Activated T-cell treated with anti-CD3 and anti-CD28 coated beads, Interleukin-2, amount 50 U/mL, for 48 hours (primary cell): ENCODE measurements at places on chromosomes 11 and 22.
A peak's percentile ranks its signal among the peaks of the same experiment; 100 is the strongest.

GRCh38 chr11:20618083-20618482 lies 18.7 kb downstream of the SLC6A5 start:
- DNase-seq = no peak

GRCh38 chr22:41000941-41001721 lies 50.0 kb downstream of the RBX1 start:
- DNase-seq = no peak

DNA sequence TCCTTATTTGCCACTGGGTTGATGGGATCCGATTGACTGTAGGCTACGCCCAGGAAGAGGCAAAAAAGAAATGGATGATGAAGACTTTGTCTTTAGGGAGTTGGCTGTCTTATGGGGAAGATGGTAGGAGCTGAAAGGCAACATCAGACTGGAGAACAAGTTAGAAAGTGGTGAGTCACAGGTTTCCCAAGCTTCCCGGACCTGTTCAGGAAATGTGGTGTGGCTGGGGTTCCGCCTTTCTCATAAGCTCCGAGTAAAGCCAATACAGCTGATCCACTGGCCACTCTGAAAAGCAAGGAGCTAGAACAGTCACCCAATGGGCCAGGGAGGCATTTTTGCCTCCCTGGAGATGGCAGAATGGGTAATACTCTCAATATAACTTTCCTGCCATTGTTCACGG lies 194.5 kb downstream of the SNX19 start:
- no peak for DNase-seq

GRCh38 chr11:9953994-9954626 lies 290.2 kb downstream of the SWAP70 start:
- no peak for DNase-seq

GRCh38 chr22:33073989-33074418 lies 15.8 kb upstream of the SYN3 start:
- no peak for DNase-seq

GRCh38 chr11:30902929-30903328 lies 316.8 kb upstream of the MPPED2 start:
- DNase-seq = no peak

DNA sequence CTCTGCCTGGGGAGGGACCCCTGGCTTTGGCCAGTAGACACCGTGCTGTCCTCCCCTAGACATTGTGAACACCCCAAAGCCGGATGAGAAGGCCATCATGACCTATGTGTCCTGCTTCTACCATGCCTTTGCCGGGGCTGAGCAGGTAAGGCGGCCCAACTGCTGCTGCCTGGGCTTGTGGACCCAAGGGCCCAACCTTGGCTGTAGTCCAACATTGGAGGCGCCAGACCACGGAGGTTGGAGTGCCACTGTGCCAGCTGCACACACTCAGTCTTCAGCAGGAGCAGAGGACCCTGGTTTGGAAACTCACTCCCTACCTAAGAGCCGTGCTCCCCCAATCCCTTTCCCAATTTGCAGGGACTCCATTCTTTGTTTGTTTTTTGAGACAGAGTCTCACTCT lies 9.4 kb downstream of the ACTN3 start:
- DNase-seq = no peak

GRCh38 chr22:21073023-21073422 lies 27.3 kb downstream of the LRRC74B start:
- no peak for DNase-seq

GRCh38 chr11:107563702-107564101 lies 1.8 kb downstream of the ALKBH8 start:
- peak; percentile 28 for DNase-seq

GRCh38 chr22:20965888-20966855 lies 883 bp upstream of the AIFM3 start:
- no peak for DNase-seq

GRCh38 chr22:35131525-35132000 lies 65.6 kb downstream of the ISX start:
- DNase-seq = no peak

GRCh38 chr11:126347751-126348668 lies 7.5 kb upstream of the ST3GAL4 start:
- DNase-seq = no peak

DNA sequence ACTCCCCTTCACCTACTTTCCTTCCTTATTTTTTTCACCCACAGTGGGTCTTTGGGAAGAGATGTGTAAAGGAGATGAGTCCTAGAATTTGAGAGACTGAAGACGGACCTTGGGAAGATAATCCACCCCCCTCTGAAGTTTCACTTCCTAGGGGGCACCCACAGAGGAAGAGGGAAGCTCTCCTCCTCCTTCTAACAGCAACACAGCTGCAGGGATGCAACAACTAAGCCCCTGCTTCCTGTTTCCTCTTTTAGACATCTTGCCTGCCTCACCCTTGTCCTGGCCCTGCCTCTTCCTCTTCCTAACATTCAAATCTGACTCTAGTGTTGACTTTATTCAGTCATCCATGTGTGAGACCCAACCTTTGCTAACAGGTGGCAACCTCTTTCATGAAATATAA lies 424.6 kb downstream of the BUD13 start:
- no peak for DNase-seq

GRCh38 chr11:15621565-15621964 lies 506.8 kb downstream of the INSC start:
- DNase-seq = no peak

GRCh38 chr11:115965767-115966504 lies 461.7 kb upstream of the CADM1 start:
- DNase-seq = no peak

GRCh38 chr22:24146194-24146616 lies 35.1 kb upstream of the SUSD2 start:
- no peak for DNase-seq
